ENCODE measurements at places on chromosomes 1 and 21.

- no peak for DNase-seq
Observed at GRCh38 chr21:32826329-32827167, 55.0 kb upstream of the PAXBP1 start.

GRCh38 chr1:14220324-14220723 is 378.2 kb upstream of the KAZN start:
- no peak for DNase-seq

DNA sequence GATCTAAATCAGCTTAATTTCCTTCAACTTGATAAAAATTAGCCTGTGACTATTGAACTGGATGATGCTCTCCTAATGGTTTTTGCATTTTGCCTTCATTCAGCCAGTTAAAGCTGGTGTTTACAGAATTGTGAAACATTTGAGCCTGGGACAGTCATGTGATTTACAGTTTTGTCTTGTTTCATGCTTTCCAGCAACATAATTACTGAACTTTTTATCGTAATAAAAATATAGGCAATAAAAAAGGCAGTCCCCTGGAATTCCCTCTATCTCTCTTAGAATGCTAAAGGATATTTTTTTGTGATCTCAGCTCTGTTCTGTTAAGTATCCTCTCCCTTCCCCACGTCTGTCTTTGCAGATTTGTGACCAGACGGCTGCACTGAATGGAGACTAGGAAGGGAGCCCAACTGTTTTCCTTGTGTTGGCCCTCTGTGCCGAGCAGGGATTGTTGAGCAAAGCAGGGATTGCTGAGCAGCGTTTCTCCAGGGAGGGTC is 70.3 kb upstream of the RGL1 start:
- DNase-seq: no peak

DNA sequence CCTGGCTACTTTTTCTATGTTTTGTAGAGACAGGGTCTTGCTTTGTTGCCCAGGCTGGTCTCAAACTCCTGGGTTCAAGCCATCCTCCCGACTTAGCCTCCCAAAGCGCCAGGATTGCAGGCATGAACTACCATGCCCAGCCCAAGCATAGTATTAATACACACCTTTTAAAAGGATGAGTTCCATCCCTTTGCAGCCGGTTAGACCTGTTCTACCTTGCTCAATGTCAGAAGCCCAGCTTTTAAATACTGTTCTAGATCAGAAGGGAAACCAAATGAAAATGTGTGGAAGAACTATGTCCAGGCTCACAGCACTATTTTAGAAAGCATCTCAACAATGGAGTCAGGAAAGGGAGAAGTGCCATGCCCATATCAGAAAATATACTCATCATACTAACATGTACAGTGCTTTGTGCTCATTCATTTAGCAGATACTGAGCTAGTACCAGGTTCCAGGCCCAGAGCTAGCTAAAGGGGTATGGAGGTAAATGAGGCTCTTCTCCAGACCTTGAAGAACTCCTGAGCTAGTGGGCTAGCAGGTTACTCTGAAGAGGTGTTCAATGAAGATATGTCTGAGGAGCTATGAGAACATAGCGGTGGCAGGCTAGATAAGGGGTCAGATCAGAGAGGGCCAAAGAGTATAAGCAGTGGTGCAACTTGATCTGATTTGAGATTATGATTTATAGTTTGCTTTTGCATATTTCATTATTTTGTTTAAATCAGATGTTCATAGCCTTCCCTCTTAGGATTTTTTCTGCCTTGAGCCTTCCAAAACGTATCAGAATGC is 78.2 kb downstream of the RNF220 start:
- no peak for DNase-seq

- no peak for DNase-seq
Observed at GRCh38 chr21:25997788-25998611, 172.6 kb downstream of the APP start.

GRCh38 chr1:217562229-217562878 is 68.5 kb downstream of the GPATCH2 start:
- no peak for DNase-seq

DNA sequence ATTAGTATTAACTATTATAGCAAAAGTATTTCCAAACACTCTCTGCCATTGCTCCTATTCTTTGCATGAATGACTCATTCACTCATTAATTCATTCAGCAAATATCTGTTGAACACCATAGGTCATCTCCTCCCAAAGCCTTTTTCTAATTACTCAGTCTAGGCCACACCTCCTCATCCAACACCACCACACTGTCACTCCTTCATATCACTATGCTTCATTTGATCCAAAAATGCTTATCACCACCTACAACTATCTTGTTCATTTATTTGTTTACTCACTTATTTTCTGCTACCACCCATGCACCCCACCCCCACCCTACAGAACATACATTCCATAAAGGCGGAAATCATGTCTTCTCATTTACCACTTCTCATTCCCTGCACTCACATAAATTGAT is 94.4 kb upstream of the TNFSF4 start:
- DNase-seq: no peak
